Glomerular endothelial cell (primary cell): ENCODE measurements at places on chromosomes 6 and 20.

- no peak for DNase-seq
Observed at GRCh38 chr6:112477125-112477524, 130.0 kb downstream of the RFPL4B start.

DNA sequence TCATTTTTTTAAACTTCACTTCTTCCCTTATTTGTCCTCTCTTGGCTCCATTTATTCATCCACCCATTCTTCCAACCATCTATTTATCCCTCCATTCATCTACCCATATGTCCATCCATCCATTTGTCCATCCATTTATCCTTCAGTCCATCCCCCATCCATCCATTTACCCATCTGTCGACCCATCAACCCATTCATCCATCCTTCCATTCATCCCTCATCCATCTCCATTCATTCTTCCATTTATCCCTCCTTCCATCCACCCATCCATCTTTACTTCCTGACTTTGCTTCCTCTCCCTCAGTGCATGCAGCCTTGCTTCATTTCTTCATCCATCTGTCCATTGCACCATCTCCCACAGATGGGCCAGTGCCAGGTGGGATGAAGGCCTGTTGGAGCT, 1.8 kb downstream of the CST11 start:
- DNase-seq: no peak

DNA sequence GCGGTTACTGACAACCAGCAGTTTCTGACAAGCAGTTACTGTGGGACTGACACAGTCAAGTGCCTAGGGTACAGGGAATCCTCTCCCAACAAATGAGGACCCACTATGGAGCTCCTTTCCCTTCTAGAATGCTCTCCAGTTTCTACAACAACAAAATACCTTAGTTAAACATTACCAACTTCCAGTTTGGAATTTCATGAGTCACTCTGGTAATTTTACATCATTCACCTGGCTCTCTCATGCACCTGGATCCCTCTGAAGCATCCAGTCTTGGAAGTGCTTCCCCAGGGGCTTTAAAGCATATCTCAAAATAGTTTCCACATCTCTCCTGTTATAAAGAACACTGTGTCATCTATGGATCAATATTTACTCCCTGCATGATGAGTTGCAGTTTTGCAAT, 286.7 kb upstream of the SPTLC3 start:
- no peak for DNase-seq

- DNase-seq: no peak
Observed at GRCh38 chr6:145815309-145816274, 997 bp upstream of the FBXO30 start.

DNA sequence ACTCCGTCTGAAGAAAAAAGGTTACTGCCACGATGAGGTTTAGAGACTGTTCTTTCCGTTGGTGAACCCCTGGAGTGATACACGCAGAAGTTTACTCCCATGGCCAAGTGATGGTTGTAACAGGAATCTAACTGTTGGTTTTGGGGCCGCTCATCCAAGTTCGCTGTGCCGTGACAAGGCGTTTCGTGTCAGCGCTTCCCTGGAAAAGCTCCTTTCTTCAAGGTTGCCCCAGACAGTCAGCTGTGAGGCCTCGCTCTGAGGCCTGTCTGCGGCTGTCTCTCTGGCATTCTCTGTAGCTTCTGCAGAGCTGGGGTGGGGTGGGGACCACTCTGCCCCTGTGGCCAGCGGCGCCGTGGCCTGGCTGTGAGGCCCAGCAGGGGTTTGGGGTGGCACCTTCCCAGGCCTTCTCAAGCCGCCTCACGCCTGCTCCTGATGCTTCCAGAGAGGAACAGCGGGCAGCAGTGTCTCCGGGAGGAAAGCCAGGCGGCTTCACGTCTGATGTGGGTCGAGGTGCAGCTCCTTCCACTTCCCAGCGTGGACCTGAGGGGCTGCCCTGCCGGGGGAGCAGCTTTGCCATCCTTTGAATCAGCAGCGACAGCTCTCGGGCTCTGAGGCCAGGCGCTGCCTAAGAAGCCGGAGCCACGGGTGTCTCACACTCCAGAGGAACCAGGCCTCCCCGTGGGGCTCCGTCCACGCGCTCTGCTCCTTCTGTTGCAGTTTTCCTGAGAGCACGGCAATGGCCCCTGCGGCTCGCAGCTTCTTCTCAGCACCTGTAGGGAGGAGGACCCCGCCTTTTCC, 76.2 kb downstream of the SMOC2 start:
- no peak for DNase-seq

- DNase-seq: no peak
Observed at GRCh38 chr6:152117156-152118133, 310.0 kb downstream of the ESR1 start.
